ENCODE measurements at places on chromosomes 6 and 20.
A peak's percentile ranks its signal among the peaks of the same experiment; 100 is the strongest.

DNA sequence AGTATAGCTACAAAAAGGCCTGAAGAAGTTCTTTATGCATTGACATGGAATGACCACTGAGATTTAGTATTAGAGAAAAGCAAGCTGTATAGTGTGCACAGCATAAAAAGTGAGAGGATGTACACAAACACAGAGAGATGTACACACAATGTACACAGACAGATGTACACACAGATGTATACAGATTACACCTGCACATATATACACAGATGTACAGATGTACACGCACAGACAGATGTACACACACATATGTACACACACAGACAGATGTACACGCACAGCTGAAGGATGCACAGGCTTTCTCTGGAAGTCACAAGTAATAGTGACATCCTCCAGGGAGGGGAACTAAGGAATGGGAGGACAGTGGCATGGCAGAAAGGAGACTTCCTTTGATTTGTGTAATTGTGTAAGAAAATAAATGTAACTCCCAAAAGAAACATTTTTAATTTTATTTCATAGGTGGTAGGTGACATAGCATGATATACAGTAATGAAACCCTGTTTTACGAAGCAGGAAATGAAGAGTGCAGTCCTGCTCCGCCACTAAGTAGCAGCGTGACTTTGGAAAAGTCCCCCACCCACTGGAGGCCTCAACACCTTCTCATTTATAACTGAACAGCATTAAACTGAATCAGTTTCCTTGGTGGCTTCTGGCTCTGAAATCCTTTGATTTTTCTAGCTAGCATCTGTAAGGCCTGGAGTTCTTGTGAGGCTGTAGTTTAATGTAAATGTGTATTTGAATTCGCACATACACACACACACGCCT is 14.1 kb downstream of the NFATC2 start:
- DNase-seq: no peak

GRCh38 chr20:63519668-63520503 is 679 bp upstream of the PPDPF start:
- DNase-seq: no peak

GRCh38 chr20:15814360-15814759 is 758.9 kb downstream of the KIF16B start:
- no peak for DNase-seq

GRCh38 chr6:165895421-165896165 is 232.6 kb upstream of the PDE10A start:
- DNase-seq: no peak

DNA sequence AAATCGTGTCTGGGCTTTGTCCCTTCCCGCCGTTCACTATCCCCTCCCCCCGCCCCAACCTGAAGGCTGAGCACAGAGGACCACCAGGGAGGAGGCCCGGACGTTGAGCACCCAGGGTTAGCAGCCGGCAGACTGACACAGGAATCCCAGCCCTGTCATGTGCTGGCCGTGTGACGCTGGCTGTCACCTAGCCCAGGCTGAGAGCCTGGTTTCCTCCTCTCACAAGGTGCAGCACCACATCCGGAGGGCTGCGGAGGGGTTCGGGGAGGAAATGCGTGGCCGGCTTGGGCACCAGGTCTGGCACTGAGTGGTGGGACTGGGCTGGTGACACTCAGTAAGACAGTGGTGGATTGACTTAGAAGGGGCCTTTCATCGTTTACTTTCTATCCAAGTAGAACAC is 4.6 kb upstream of the LSM14B start:
- DNase-seq: no peak

DNA sequence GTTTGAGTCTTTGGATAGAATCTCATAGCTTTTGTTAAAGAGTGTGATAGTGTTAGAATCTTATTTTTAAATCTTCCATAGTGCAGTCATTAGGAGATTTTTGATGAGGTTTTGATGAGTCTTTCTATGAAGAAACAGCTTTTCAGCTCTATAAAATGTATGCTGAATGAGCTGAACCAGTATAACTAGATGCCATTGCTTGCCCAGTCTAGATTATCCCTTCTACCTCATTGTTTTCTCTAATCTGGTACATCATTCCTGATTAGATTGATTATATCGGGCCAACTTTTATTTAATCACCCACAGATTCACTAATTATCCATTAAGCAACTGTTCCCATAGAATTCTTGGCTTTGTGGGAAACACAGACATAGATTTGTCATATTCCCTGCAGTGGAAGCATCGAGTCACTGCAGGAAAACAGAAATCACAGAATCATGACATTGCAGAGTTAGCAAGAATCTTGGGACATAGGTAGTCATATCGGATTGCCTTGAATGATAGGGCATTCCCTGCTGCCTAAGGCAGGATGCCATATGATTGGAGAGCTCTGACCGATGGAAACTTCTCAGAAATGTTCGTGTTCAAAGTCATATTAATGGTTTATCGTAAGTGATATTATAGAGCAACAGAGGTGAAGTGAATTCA is 882.7 kb upstream of the FLRT3 start:
- DNase-seq: no peak

DNA sequence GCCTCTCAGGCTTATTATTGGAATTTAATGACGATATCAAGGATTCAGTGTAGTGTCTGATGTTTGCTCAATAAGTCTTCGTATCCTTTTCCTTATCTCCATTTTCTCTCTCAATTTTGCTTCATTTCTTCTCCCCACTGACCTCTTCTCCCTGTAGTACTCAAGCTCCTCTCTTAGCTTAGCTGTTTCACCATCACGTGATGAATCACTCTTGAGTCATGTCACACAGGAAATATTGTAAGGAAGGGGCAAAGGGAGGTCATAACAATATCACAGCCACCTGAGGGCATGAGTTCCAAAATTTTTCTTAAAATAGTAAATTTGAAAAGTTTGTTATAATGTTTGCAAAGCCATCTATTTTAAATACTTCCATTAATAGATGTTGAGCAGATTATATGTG is 392.2 kb upstream of the MARCKS start:
- DNase-seq: no peak

- no peak for DNase-seq
These were observed 19.3 kb downstream of the ABCF1 start for GRCh38 chr6:30590509-30590908.

- no peak for DNase-seq
These were observed 105.8 kb downstream of the QRSL1 start for GRCh38 chr6:106735136-106735633.

DNA sequence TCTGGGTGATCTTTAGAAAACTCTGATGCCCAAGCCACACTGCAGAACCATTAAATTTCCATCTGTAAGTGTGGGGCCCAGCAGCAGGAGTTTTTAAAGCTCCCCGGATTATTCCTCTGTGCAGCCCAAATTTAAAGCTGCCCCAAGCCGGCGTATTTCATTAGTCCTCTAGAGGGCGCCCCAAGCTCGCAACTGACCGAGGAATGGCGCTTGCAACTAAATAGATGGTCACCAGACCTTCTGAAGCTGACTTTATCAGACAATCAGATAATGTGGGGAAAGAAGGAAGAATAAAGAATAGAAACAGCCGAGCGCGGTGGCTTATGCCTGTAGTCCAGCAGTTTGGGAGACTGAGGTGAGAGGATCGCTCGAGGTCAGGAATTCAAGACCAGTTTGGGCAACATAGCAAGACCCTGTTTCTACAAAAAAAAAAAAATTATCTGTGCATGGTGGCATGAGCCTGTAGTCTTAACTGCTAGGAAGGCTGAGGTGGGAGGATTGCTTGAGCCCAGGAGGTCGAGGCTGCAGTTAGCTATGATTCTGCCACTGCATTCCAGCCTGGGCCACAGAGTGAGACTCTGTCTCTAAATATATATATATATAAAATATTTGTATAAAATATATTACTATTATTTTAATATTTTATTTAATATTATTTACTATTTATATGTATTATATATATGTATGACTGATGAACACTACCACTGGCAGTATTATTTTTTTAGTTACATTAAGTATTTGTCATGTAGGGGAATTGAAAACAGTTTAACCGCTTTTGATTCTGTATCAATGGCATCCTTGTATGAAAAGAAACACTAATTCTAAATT is 56.0 kb downstream of the OTOR start:
- DNase-seq: peak; percentile 6

GRCh38 chr6:42047790-42048405 is 2.4 kb upstream of the TAF8 start:
- DNase-seq: no peak

DNA sequence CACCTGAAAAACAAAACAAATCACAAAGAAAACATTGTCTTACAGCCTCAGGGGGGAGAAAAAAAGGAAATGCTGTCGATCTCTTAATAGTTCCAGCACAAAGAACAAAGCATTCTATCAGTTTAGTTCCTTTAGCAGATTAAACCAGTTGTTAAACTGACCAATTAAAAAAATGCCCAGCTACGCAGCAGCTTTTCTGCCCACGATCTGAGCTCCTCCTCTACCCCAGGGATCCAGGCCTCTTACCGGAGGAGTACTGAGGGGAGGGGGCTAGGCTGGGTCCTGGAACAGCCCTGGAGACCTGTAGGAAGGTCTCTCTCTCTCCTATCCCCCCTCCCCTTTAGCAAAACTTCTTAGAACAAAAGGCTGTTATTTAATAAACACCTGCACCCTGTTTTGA is 13.4 kb downstream of the PTK7 start:
- DNase-seq: no peak

- DNase-seq: no peak
These were observed 39.8 kb upstream of the CDH22 start for GRCh38 chr20:46347841-46348803.

DNA sequence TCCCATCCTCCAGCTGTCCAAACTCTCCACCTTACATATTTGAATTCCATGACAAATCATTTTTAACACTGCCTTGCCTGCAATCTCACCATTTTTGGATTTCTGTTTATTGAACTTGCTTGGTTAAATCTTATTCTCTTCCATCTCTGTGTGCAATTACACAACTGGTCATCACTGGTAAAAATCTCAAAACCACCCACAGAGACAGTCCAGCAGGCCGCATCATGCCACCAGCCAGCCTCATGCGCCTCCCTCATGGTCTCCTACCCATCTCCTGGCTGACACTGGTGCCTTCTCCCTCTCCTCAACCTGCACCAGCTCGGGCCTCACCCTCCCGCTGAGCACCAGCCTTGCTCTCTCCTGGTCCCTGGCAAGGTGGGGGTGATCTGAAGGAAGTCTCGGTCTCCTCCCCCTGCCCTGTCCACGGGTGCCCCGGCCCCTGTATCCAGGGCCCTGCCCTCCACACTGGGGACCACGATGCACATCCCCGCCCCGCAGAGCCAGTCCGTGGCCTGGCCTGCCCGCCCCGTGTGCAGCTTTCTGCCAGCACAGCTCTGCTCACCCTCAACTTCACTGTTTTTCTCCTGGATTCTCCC is 92.0 kb downstream of the THBS2 start:
- DNase-seq: no peak

- no peak for DNase-seq
These were observed 49.4 kb downstream of the ERMARD start for GRCh38 chr6:169800668-169801395.

DNA sequence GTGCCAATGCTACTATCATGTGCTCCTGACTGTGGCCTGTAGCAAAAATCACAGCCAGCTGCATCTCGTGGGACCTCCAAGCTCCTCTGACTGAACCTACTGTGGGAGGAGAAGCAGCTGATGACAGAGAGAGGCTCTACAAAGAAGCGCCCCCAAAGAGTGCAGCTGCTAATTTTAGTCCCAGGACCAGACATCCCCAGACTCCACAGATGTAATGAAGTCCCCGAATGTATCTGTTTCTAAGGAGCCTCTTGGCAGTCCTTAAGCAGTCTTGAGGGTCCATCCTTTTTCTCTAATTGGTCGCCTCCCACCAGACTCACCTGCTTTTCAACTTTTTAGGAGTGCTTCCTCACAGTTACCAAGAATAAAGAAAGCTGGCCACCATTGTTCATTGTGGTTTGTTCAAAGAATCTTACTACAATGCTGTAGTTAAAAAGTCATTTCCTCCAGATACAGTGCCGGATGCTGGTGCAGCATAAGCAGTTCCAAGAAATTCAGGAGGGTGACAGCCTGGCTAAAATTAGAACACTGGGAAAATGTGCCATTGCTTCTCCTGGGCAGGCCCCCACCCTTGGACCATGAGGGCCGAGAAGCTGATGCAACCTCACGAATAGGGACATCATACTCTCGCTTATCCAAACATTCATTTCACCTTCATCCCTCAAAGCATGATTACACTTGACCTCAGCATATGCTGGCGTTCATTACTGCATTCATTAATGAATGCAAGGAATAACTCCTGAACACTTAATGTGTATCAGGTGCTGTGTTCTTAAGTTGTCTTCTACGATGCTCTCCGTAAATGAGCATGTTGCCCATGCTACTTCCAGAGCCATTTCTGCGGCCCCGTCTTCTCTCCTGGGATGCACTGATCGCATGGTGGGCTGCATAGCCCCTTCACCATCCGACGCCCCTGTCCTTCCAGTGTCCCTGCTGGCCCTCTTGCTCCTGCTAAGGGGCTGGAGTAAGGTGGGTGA is 66.4 kb downstream of the LY86 start:
- DNase-seq: no peak

GRCh38 chr20:44552950-44553908 is 29.1 kb upstream of the PKIG start:
- no peak for DNase-seq

DNA sequence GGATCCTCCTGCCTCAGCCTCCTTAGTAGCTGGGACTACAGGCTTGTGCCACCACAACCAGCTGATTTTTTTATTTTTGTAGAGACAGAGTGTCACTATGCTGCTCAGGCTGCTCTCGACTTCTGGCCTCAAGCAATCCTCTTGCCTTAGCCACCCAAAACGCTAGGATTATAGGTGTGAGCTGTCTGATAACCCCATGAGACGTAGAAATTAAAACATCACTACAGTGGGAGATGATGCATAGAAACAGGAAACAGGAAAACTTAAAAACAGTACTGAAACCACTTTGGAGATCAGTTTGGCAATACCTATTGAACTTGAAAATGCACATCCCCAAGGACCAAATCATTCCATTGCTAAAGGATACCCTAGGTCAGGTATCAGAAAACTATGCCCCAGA is 10.8 kb downstream of the SENP6 start:
- DNase-seq: no peak

DNA sequence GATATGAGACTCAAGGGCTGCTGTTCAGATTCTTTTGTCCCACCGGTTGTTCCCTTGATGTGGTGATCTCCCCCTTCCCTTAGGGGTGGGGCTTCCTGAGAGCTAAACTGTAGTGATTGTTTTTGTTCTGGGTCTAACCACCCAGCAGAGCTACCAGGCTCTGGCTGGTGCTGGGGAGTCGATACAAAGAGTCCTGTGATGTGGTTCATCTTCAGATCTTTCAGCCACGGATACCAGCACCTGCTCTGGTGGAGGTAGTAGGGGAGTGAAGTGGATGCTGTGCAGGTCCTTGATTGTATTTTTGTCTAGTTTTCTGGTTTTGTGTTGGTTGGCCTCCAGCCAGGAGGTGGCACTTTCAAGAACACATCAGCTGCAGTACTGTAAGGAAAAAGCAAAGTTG is 801.6 kb downstream of the EPHA7 start:
- DNase-seq: no peak

DNA sequence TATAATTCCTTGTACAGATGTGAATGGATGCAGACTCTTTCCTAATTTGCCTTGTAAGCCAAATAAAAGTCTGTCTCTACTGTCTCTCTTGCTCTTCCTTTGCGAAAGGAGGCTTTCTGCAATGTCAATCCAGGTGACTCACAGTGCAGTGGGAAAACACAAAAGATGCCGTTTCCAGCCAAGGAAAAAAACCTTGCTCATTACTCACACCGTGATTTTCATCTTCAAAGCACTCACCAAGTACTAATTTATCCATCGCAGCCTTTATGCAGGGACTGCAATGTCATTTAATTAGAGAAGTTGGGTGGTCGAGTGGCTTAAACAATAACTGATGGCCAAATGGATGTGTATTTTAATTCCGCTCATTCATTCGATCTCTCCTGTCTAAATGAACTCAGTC is 23.8 kb downstream of the SAYSD1 start:
- no peak for DNase-seq

Data from hypothalamus (tissue), 51 donors.